ENCODE measurements at places on chromosomes 2 and 18.

- DNase-seq, result no peak
Measured at GRCh38 chr2:149200109-149200520, 130.3 kb upstream of the LYPD6 start.

DNA sequence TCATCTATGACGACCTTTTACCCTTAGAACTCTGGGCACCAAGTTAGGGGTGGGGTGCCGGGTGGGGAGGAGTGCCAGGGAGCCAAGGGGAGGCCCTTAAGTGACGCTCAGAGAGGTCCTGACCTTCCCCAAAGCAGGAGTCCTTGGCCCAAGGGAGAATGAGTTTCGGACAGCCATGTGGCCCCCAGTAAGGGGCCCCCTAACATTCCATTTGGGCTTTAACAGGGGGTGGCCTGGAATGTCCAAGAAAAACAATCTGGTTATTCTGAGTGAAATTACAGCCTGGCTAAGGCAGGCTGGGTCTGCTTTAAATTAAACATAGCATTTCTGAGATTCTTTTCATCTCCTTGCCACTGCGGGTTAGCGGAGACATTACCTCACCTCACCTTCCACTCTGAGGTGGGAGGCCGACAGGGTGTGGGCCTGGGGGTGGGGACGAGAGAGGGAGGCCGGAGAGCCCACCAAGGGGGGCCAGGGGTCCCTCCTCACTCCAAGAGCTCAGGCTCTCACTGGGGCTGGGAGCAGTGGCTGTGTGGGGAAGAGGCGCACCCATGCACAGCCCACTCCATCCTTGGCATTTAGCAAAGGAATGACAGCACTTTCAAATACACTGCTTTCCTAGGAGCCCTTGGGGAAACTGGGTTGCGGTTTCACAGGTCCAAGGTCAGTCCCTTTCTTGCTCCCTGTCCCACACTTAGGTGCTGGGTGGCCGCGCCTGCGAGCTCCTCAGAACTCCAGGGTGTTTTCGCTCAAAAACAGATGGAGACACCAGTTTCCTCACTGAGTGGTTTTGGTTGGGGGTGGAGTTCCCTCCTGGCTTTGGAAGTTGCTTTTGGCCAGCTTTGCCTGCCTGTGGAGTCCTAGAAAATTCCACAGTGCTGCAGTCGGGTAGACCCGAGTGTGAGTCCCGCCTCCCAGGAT lies 107.4 kb downstream of the POLR1A start:
- no peak for DNase-seq

DNA sequence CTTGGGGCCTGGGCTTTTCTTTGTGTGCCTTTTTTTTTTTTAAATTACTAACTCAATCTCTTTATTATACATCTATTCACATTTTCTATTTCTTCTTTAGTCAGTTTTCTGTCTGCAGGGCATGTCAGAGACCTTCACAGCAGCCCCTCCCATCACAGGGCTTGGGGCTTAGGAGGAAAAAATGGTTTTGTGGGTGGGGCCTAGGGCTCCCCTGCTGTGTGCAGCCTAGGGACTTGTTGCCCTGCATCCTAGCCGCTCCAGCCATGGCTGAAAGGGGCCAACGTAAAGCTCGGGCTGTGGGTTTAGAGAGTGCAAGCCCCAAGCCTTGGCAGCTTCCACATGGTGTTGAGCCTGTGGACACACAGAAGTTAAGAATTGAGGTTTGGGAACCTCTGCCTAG lies 13.8 kb downstream of the ZSCAN30 start:
- DNase-seq, result no peak

DNA sequence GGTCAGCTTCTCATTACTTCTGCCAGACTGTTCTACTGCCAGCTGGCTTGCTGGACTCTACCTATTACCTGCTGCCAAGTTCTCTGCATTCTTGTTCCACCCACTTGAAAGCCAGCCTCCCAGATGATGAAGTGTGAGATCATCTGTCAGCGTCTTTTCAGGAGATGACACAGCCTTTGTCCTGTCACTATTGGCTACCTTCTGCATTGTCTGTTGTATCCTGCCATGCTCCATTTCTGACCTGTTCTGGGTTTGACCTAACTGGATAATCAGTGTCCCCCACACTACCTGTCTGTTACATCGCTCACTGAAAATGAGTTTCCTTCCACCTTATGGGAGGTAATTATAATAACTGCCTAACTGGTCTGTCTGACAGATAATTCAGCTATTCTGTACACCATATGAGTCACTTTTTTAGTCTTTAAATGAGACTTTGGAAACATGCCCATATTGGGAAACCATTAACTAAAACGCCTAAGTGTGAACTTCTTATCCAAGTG lies 520.6 kb downstream of the METTL4 start:
- DNase-seq, result no peak

GRCh38 chr2:37366773-37367172 lies 22.3 kb downstream of the QPCT start:
- no peak for DNase-seq

DNA sequence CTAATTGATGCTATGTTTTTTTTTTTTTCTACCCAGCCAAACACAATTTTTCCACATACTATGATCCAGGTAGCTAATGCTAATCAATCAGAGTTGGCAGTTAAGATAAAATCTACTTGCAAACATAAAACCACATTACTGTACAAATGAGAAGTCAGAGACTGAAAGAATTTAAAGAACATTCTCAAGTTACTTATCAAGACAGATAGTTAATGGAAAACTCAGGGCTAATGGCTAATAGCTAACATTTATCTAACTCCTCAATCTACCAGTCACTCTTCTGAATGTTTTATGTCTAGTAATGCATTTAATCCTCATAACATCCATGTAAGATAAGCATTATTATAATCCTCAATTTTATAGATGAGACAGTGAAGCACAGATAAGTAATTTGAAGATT lies 537.6 kb upstream of the SETBP1 start:
- no peak for DNase-seq

DNA sequence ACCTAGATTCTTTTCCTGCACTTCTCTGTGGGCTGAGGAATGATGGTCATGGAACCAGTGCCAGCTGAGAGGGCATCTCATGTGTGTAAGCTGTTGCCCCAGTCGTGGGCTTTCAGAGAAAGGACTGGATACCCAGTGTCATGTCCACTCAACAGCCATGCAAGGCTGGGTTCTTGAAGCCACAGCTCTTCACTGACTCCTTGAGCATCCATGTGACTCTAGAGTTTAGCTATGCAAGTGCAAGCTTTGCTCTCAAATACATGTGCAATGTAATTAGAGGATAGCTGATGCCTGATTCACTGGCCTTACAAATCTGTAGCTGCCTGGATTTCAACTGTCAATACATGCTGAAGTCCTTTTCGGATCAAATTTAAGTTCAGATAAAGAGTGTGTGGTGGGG lies 46.8 kb upstream of the EML6 start:
- no peak for DNase-seq

GRCh38 chr2:239331560-239331959 lies 69.3 kb downstream of the HDAC4 start:
- DNase-seq, result no peak

GRCh38 chr18:49731860-49732311 lies 81.4 kb downstream of the ACAA2 start:
- DNase-seq, result no peak

GRCh38 chr2:42547014-42547413 lies 21.4 kb upstream of the MTA3 start:
- no peak for DNase-seq

DNA sequence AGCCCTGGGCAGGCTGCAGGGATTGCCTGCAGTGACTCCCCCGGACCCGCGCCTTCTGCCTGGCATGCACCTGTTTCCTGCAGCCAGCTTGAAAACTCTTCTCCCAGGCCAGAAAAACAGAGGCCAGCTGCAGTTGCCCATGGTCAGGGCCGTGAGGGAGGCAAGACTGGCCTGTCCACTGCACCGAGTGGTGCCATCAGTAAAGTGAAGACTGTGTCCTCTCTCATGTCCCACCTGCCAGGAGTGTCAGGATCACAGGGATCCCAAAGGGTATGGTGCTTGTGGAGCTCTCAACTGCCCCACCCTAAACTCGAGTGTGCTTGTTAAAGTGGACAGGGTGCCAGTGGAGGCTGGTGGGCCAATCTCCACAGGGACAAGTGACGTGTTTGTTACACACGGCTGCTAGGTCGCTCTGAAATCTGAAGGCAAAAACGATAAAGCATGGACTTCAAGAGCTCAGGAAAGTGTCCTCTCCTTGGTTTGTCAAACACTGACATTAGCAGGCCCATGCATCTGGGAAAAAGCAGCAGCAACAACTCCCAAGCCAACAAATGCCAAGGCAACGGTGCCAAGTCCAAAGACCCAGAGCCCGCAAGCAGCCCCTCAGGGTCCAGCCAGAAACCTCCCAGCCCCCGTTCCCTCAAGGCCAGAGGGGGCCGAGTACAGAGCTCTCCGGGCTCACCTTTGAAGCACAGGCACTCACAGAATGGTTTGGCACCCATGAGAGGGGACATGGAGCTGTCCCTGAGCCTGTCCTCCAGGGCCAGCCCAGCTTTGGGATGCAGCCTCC lies 213.2 kb downstream of the HDAC4 start:
- DNase-seq, result no peak

- no peak for DNase-seq
Measured at GRCh38 chr2:226601881-226602662, 197.5 kb downstream of the IRS1 start.

DNA sequence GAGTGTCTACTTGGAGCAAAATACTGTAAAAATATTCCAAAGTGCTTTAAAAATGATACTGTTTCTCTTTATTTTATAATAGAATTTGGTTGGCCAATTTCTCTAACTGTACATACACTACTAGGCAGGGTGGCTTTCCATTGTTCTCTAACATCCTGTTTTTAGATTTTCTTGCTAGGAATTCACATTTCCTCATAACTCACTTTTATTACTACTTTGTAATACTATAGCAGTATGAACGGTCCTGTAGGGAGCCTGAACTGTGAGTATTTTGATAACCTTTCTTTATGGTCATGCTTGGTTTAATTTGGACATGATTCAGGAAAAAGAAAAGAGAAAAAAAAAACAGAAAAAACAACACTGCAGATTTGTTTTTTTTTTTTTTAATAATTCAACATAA lies 37.8 kb downstream of the GCG start:
- DNase-seq, result no peak

DNA sequence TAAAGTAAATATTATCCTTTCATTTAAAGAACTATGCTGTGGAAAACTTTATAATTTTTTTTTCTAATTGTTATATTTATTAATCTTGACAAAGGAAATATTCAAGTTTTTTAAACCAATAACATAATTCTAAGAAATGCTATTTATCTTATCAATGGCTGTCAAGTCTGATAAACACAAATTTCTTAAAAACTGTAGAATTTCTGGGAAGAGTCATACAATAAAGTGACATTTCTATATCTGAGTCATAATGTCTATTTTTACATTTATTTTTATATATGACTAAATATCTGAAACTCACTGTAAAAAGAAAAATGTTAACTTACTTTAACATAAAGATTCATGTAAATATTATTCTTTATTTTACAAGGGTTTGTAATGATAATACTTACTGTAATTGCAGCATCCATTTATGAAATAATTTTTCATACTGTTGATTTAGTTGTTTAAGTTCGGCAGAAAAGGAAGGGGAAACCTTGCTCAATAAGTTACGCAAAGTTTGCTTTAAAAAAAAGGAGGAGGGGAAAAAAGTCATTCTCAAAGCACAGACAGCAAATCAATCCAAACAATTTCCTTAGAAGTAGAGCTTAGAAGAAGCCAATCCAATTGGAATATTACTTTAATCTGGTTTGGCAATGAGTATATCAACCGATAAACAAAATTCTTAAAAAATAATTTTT lies 32.4 kb downstream of the ORC2 start:
- DNase-seq, result no peak

GRCh38 chr2:215613280-215613679 lies 177.4 kb upstream of the FN1 start:
- DNase-seq, result no peak

- DNase-seq, result no peak
Measured at GRCh38 chr2:149021761-149022160, 16.7 kb upstream of the LYPD6B start.

- no peak for DNase-seq
Measured at GRCh38 chr2:152166633-152167032, 8.9 kb downstream of the STAM2 start.

DNA sequence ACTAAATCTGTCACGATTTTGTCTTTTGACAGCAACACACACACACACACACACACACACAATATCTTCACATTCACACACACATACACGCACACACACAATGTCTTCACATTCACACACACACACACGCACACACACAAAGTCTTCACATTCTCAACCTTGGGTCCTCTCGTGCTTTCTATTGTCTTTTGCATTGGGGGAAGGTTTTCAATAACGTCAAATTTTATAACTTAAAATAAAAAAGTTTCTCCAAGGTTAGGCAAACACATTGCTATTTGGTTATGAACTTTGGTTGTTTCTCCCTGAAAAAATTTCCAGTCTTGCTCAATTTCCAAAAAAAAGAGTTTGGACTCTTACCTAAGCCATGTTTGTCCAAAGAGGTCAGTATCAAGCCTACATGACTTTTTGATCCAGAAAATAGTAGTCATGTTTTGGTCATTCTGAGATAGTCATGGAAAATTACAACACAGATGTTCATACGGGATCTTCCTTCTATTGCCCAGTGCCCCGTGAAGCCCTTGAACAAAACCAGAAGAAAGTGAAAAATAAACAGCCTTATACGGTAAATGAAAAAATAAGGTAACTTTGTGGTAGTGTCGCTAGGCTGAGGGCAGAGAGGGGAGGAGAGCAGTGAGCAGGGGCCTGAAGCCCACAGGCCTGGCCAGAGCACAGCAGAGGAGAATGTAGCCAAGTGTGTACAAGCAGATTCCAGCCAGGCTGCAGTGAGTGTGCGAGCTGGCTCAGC lies 542.8 kb upstream of the ID2 start:
- no peak for DNase-seq
